ENCODE measurements at places on chromosomes 11 and 22.

DNA sequence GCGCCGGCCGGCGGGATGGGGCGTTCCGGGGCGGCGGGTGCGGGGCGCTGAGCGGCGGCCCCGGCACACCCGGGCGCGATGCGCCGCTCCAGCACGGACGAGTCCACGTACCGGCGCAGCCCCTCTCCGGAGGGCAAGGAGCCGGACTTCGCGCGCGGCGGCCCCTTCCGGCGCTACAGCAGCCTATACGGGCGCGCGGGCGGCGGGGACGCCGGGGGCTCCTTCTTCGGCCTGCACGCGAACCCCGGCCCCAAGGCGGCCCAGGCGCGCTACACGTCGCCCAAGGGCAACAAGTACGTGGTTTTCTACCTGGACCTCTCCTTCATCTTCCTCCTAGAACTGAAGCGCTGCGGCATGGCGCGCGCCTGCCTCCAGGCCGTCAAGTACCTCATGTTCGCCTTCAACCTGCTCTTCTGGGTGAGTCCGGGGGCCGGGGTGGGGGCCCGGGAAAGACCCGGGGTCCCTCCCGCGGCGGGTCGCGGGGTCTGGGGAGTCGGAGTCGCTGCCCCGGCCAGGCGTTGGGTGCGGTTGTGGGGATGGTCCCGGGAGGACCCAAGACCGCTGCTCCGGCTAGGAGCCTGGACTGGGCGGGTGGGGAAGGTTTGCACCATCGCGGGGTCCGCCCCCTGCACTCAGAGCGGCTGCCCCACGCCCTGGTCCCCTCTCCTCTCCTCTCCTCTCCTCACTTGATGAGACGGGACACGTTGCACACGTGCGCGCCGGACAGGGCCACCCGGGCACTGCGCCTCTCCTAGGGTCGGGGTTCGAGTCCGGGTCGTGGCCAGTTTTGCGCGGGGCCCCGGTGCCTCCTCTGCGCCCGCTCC, 7.5 kb downstream of the TSPAN4 start:
- DNase-seq: no peak

DNA sequence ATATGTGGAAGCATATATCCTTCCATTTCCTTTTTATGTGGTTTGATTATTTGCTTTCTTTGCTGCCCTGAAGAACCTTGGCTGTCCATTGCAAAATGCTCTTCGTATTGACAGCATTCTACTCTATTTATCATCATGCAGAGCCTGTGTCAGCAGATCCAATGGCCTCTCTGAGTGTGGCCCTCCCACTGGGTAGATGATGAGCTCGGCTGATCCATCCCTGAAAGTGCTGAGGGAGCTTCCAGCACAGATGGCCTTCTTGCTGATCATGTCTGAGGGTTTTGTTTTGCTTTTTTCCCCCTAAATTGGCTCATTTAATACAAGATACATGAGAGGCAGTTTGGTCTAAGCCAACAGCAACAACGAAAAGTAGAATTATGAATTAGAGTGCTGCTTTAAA, 181.0 kb downstream of the GRIA4 start:
- no peak for DNase-seq

DNA sequence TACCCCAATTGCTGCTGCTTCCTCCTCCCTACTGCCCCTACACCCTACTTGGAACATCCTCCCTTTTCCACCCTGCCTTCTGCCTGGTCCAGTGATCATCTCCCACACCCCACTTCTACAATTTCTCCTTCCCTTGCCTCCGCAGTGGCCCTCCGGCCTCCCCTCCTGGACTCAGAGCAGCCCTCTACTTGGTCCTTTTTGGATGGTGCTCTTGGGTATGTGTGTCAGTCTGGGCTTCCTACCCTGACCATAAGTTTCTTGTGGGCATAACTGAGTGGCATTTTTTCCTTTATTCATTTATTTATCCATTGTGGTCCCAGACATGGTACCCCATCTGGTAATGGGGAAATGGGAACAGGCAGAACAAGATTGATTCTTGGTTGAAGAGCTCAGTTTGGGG, 111.4 kb upstream of the NAV2 start:
- DNase-seq: no peak

DNA sequence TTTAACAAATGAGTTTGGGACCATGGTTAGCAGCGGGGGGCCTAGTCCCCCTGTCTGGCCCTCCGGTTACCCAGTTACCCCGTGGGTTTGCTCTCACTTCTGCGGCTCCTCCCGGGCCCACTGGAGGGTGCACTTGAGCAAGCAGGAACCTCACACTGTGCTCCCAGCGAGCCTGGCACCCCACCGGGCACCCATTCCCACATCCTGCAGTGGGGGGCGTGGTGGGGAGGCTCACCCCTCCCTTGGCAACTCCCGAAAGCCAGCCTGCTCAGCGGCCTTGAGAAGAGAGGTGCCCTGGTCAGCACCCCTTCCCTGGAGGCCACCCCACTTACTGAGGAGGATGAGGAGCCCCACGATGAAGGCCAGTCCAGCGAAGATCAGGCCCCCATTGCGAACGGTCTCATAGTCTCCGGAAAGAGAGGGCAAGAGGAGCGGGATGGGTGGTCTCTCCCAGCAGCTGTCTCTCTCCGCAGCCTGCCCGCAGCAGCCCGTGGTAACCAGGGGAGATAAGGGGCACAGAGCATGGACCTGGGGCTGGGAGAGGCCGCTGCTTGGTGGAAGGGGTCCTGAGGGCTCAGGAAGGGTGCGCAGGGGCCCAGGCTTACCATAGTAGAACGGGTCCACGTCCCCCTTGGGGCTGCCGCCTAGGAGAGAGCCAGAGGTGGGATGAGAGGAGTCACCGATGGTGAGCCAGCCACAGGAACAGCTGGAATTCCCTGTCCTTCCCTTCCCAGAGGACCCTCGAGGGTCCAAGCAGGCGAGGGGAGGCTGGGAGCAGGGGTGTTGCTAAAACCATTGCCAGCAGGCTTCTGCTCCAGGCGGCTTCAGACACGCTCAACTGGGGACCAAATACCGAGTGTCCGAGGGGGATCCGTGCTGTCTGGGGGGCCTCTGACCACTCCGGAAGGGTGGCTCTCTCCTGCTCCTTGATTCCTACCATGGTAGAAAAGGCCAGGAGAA, 2.2 kb downstream of the FXYD2 start:
- DNase-seq: no peak

GRCh38 chr11:7514099-7514591, 346 bp downstream of the PPFIBP2 start:
- peak; percentile 13 for DNase-seq

DNA sequence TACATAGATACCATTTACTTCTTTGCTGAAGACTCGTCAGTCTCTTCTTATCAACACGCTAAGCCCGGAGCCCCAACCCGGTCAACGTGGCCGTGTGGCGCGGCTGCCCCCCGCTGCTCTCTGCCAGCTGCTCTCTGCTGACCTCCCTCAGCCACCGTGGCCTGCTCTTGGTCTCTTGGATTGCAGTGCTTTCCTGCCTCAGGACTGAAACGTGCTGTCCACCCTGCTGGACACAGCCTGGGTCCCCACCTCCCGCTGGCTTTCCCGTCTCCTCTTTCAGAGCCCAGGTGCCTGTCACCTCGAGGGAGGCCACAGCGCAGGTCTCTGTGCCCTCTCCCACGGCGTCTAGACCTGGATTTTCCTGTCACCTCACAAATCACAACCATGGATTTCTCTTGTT, 388.1 kb upstream of the B3GAT1 start:
- no peak for DNase-seq

GRCh38 chr22:45434981-45435380, 21.5 kb downstream of the RIBC2 start:
- no peak for DNase-seq

DNA sequence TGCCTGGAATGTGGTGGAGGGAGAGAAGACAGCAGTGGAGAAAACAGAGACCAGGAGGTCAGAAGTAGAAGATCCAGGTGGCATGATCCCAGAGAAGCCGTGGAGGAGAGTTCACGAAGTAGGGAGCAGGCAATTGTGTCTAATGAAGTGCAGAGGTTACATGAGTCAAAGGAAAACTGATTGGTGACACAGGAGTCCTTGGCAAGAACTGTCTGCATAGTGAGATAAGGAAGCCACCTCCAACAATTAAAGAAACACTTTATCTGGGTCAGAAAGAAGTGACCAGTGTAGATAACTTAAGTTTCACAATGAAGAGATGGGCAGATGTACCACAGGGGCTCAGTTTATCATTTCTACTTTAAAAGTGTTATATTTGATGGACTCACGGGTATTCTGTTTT, 57.0 kb upstream of the PTH start:
- DNase-seq: no peak

DNA sequence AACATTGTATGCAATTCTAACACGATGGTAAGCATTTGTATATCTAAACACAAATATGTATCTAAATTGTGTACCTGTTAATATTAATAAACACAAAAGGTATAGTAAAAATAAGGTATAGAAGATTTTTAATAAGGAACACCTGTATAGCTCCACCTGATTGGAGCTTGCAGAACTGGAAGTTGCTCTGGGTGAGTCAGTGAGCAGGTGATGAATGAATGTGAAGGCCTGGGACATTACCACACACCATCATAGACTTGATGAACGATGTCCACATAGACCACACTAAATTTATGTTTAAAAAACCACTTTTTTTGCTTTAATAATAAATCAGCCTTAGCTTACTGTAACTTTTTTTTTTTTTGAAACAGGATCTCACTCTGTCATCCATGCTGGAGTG, 97.6 kb upstream of the CLMP start:
- DNase-seq: no peak

DNA sequence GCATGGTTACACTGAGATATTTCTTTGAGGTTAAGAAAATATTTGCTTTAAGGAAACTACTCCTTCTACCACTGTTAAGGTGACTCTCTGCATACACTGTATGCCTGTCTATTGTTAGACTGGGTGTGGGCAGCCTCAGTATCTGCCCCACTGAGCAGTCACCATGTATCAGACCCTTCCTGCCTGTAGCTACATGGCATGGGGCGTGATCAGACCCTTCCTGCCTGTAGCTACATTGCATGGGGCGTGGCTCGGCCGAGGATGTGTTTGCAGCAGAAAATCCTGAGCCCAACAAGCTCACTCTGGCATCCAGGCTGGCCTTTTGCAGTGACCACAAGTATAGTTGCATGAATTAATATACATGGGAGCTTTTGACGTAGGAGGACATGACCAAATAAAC, 669.4 kb downstream of the OPCML start:
- DNase-seq: no peak

DNA sequence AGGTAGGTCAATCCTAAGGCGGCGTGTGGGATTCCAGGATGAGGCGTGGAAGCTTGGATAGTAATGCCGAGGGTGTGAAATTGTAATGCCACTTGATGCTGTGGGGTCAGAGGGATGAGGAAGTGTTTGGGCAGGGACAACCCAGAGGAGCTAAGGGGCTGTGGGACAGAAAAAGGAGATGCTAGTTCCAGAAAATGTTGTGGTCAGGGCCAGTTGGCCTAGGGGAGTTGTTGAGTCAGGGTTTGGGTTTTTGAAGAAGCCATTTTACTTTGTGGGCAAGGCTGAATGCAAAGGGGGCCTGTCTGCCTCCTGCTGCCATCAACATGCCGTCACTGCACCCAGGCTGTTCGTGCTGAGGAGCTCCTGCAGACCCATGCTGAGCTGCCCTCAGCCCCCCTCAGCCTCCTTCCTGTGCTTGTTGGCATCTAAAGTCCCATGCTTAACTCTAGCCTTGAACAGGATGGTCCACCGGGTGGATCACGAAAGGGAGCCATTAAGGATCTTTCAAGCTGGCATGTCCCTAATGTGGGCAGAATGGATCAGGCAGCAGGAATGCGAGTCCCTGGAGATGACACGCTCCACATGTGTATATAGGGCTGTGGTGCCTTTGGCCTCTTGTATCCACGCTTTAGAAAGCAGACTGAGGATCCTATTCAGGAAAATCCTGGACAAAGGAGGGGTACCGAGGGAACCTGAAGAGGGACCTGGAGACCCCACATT, 2.1 kb downstream of the C11orf16 start:
- no peak for DNase-seq

GRCh38 chr11:112836256-112836602, 125.0 kb upstream of the NCAM1 start:
- no peak for DNase-seq

- DNase-seq: no peak
These were observed 827.1 kb downstream of the TBC1D22A start for GRCh38 chr22:47589271-47590250.

DNA sequence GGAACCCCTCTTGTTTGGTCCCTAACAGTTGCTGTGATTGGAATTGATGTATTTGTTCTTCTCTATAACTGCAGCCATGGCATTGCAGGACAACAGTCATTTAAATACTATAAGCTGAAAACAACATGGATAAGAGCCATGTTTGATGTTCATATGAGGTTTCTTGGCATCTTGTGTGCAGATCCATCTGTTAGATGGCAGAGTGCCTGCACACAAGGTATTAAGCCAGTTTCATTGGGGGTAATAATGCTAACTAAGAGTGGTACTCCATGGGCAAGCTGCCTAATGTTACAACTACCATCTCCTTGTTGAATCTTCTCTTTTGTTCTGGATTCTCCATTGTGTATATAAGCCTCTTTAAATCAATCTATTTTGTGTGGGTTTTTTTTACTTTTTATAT, 206.0 kb upstream of the CHORDC1 start:
- no peak for DNase-seq

DNA sequence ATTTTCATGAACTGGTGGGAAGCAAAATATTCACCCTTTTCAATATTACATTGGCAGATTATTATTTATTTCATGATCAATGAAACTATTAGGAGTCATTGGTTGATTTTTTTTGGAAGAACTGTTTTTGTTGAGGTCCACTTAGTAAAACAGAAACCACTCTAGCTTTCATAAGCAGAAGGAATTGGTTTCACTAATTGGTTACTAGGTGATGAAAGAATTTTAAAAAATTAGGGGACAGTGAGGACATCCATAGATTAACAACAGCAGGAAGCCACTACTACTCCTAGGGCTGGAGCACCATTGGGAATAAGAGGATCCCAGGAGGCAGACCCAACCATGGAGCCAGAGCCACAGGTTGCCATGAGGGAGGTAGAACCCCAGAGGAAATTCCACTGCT, 74.4 kb upstream of the KCNA4 start:
- no peak for DNase-seq

- no peak for DNase-seq
These were observed 12.4 kb upstream of the DSCAML1 start for GRCh38 chr11:117809236-117810055.

- DNase-seq: no peak
These were observed 60.0 kb downstream of the PKNOX2 start for GRCh38 chr11:125224391-125225021.
